ENCODE measurements at places on chromosomes 7 and 10.

DNA sequence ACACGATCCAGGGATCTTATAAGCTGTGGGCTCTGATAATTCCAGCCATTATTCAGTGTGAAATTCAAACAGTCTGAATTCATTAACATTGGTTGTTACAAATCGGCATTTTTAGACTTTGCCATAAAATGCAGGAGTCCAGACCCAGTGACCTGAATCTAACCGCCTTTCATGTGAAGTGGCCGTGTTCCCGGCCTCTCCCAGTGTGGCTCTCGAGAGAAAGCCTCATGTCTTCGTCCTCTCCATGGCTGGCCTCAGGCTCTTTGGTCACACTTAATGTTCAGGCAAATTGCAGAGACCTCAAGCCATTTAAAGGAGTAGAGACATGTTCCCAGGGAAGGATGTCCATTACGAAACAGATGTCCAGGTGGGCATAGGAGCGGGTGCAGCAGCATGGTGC lies 59.3 kb downstream of the CTBP2 start:
- no peak for DNase-seq

- DNase-seq: no peak
Measured at GRCh38 chr10:56782503-56782902, 421.4 kb upstream of the ZWINT start.

DNA sequence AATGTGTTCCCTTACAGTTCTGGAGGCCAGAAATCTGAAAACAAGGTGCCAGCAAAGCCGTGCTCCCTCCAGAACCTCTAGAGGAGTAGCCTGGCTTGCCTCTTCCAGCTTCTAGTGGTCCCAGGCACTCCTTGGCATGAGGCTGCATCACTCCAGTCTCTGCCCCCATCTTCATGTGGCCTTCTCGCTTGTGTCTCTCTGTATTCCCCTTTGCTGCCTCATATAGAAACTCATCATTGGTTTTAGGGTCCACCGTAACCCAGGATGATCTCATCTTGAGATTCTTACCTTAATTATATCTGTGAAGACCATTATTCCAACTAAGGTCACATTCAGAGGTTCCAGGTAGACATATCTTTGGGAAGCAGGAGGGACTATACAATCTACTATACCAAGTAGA lies 182.4 kb downstream of the SKIDA1 start:
- no peak for DNase-seq

DNA sequence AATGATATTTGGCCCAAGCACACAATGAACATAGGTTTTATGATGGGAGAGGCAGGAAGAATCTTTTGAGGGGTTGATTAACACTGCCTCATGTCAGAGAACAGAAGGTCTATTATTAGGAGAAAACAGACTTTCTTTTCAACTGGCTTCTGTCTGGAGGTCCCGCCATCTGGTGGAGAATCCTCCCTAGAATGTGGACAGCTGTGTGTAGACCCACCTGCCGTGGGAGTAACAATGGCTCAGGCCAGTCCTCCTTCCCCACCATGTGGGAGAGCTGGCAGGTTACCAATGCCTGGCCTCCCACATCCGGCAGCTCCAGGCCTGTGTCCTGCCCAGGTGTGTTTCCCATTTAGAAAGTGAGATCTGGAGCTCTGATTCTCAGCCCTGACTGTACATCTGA lies 70.4 kb upstream of the AOAH start:
- DNase-seq: no peak

- no peak for DNase-seq
Measured at GRCh38 chr7:155223503-155223902, 74.2 kb upstream of the INSIG1 start.

DNA sequence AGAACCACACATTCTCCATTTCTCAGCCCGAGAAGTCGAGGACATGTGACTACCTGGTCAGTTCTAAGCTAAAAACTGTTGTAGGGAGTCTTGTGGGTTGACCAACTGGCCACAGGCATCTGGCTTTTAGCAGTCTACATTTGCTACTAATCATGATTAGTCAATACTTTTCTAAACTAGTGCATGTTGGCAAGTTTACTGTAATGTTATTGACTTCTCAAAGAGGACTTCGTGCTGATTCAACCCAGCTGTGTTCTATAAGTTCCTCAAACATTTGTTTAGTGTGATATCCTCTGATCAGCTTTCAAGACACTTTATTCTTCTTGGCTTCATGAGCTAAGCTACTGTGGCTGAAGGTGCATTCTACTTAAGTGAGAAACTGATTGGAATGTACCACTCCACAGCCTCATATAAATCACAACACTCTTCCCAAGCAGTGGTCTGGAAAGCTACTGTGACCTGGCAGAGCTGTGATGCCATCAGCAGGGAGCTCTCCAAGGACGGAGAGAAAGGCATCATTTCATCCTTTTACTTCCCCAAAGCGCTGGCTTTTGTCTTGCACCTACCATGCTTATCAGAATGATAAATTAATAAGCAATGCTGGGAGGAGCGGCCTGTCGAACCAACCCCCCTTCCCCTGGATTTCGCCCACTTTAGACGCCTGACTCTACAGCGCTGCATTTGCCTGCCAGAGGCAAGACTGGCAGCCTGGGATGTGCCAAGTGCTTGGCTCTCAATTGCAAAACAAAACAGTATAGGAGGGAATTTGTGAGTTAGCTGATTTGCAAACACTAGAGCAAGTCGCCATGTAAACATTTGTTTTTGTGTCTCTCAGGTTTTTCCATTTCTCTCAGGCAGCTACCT lies 206.7 kb upstream of the PLXNA4 start:
- no peak for DNase-seq

- DNase-seq: no peak
Measured at GRCh38 chr7:150851492-150852370, 586 bp upstream of the AOC1 start.

DNA sequence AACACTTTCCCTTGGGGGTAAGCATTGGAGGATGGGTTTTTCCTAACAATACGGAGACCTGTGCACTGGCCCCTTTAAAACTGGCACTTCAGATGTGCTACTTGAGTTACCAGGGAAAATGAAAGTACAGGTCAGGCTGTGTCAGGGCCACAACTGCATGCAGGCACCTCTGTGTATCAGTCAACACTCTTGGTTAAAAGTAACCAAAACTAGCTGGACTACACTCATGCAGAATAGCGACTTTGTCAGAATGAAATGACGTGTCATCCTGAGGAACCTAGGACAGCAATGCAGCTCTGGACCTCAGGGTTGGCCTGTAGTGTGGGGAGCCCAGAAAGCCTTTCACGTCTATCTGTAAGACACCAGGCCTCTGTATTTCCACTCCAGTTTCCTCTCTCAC lies 33.8 kb upstream of the SMKR1 start:
- no peak for DNase-seq

- no peak for DNase-seq
Measured at GRCh38 chr7:81170291-81170690, 251.4 kb upstream of the SEMA3C start.

GRCh38 chr10:8037199-8037801 lies 17.2 kb upstream of the GATA3 start:
- no peak for DNase-seq

DNA sequence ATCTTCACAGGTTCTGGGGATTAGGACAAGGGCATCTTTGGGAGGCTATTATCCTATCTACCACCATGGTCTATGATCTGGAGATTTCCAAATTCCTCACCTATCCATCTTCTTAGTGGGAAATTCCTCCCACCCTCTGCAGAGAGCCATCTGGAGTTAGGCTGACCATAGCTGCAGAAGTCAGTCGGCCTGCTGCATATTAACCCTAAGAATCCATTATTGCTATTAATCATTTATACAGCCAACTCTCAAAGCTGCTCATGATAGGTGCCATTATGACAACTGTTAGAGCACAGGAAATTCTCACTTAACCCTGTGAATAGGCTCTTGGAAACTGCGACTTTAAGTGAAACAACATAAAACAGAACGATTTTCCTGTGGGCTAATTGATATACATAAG lies 60.4 kb downstream of the FRMD4A start:
- no peak for DNase-seq

- DNase-seq: no peak
Measured at GRCh38 chr10:12780634-12781601, 220.6 kb downstream of the CCDC3 start.

- DNase-seq: no peak
Measured at GRCh38 chr10:326350-326749, 191.1 kb downstream of the ZMYND11 start.

- DNase-seq: no peak
Measured at GRCh38 chr7:28071570-28071969, 109.0 kb downstream of the JAZF1 start.

- DNase-seq: no peak
Measured at GRCh38 chr10:66752714-66753113, 173.1 kb upstream of the LRRTM3 start.

DNA sequence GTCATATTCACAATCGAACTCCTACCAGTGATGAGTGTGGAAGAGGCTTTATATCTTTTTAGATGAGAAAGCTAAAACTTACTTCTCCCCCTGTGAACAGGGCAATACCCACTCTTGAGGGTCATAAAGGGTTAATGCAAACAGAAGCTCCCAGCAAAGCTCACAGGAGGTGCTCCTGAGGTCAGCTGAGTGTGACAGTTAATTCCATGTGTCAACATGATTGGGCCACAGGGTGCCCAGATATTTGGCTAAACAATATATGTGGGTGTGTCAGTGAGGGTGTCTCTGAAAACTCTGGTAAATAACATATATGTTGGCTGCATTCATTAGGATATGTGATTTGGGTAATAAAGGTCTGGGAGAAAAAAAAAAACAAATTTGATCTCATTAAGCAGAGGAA lies 86.0 kb downstream of the HIP1 start:
- no peak for DNase-seq

- DNase-seq: no peak
Measured at GRCh38 chr7:101666741-101667140, 37.6 kb upstream of the MYL10 start.

- DNase-seq: no peak
Measured at GRCh38 chr10:934746-935406, 3.4 kb upstream of the LARP4B start.

- no peak for DNase-seq
Measured at GRCh38 chr7:21916629-21917028, 29.1 kb downstream of the CDCA7L start.

GRCh38 chr7:51224811-51225595 lies 91.6 kb downstream of the COBL start:
- no peak for DNase-seq

DNA sequence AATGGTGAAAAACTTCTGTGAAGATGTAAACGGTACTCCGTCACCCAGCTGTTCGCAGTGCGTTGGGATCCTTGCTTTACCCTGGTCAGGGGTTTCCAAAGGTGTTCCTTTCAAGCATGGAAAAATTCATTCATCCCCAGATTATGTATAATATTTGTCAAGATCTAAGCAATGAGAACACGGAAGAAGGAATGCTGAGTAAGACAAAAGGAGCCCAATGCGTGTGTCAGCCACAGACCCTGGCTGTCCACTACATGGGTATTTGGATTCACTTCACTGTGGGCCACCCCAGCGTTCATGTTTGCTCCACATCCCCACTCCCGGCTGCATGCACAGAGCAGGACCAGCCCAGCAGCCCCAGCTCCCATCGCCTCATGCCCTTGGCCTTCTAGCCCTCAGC lies 241.3 kb upstream of the CELF2 start:
- no peak for DNase-seq

Measured in T-helper 9 cell (primary cell).